Fibroblast of skin of scalp (primary cell): ENCODE measurements at places on chromosomes 13 and 19.

DNA sequence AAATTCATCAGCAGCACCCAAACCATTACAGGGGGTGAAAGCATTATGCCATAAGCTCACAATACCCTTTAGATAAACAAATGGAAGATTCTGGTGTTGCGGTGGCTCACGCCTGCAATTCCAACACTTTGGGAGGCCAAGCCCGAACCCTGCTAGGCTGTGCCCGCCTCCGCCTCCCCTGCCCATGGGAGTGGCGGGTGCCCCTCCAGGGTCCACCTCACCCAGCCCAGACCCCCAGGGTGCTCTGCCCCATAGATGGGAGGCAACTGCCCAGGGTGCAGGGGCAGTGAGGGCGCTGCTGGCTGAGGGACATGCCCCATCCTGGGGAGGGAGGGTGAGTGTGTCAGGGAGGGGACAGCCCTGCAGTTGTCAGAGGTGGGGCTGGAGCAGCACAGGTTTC lies 10.0 kb upstream of the SIGLECL1 start:
- no peak for DNase-seq

DNA sequence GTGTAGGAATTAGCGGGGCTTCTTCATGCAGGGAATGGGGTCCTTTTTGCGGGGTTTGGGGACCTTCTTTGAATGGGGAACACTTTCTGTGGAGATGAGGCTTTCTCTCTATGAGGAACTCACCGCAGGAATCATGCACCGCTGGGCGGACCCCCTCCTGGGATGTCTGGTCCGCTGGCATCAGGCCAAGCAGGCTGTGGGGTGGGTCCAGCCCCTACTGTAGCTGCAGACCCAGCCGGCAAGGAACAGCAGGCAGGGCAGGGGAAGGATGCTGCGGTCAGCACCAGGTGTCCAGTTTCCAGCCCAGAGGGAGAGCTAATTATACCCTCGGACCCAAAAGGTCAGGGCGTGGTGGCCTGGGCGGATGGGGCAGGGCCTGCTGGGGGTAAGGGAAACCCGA lies 1.8 kb downstream of the MYBPC2 start:
- DNase-seq = no peak

- DNase-seq = no peak
Measured at GRCh38 chr13:46124967-46125933, 20.4 kb upstream of the CPB2 start.

DNA sequence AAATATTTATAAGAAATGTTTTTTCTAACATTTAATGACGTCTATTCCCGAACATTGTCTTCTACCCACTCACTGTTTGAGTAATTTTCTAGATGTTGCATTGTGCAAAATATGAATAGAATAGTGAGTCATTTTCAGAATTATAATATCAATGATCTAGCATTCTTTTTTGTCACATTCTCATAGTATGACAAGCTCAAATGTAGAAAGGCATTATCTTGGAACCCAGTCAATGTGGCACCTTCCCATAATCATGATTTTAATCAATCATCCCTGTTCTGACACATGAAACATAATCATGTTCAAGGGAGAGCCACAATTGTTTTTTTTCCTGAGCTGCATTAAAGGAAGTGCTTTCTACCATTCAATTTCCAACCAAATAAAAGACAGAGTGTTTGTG lies 265.8 kb downstream of the OXGR1 start:
- no peak for DNase-seq

- DNase-seq = no peak
Measured at GRCh38 chr13:44744880-44745633, 168.9 kb upstream of the TSC22D1 start.

DNA sequence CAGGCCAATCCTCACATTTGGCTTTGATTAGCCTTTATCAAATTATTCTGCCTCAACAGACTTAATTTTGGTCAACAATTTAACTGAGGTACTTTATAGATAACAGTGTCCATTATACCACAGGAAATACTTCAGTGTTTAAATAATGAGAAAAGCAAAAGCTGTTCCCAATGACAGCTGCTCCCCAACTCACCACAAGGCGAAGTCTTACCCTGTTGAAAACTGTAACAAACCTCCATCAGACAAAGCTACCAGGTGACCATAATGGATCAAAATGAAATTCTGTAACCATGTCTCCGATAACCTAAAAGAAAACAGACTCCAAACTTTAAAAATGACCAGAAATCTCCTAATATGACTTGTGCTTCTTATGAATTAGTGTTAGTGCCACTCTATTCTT lies 50.3 kb downstream of the ZNF44 start:
- no peak for DNase-seq

GRCh38 chr19:18846862-18847548 lies 15.2 kb downstream of the UPF1 start:
- peak; percentile 78 for DNase-seq

DNA sequence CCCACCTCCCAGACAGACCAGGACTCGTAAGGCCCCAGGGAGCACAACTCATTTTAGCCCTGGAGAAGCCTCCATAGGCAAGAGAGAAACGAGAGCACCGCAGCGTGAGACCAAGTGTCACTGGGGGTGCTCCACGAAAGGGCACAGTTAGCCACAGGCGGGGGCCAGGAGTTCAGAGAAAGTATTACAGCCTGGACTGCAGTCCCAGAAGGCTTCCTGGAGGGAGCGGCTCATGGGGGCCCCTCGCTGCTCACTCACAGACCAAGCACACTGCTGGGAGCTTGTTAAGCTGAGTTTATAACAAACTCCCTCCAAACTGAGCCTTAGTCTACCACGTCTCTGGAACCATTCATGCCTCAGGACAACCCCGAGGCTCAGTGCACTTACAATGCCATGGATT lies 16.5 kb downstream of the ANKRD27 start:
- no peak for DNase-seq

DNA sequence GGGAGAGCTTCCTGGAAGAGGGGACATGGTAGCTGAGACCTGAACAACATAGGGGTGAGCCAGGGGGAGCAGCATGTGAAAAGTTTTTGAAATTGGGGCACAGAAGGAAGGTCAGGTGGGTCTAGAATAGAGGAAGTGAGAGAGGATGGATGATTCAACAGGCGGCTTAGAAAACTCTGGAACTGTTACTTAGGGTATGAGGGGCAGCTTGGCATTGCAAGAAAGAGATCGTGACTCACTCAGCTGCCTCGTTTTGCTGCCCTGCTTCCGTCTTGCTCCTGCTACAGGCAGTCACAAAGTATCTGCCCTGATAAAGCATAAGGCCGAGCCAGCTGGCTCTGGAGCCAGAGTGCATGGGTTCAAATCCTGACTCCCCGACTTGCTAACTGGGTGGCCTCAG lies 1.3 kb upstream of the CEACAM20 start:
- no peak for DNase-seq

GRCh38 chr13:80132741-80133601 lies 208.0 kb downstream of the SPRY2 start:
- DNase-seq = peak; percentile 19
